ENCODE measurements at places on chromosomes 11 and 22.

DNA sequence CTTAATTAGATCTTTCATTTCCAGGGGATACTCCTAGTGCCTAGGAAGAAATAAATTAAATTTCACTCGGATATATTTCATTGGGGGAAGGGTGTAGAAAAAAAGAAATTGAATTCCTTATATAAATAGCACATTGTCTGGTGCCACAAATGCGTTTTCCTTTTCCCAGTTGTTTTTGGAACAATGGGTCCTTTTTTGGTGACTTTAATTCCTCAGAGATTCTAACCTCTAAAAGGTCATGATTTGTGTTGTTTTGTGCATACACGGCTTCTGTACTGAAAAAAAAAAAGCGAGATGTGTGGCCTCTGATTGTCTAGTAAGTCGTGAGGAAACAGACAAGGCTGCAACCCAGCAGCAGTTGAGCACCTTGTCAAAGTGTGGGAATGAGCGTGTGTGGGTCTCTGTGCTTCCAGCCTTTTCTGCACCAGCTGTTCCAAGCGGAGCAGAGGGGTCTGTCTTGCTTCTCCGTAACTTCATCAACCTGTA lies 64.5 kb upstream of the CRTAM start:
- DNase-seq, result no peak

DNA sequence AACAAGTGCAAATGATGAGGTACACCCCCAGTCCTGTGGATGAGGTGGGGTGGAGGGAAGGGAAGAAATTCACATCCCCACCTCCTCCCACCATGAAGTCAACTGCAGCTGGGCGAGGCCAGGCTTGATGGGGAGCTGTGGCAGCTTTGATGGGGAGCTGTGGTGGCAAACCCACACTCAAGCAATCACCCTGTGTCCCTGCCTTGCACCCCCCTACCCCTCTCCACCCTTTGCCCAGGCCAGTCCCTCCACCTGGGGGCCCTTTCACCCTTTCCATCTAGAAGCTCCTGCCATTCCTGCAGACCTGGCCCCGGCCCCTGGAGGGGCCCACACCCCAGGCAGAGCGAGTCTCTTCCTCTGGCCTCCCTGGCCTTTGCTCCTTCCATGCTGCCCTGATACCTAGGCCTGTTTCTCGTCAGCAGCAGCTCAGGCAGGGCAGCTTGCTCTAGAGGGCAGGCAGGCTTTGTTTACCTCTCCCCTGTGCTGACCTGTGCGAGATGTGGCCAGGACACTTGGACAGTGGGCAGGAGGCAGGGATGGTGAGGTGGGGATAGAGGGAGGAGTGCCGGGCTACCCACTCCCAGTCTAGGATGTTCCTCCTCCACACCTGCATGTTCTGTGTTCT lies 4.5 kb upstream of the FGF3 start:
- no peak for DNase-seq

- no peak for DNase-seq
Observed at GRCh38 chr22:43853328-43853931, 8.9 kb downstream of the SULT4A1 start.

- no peak for DNase-seq
Observed at GRCh38 chr11:131662993-131663392, 292.6 kb downstream of the NTM start.

DNA sequence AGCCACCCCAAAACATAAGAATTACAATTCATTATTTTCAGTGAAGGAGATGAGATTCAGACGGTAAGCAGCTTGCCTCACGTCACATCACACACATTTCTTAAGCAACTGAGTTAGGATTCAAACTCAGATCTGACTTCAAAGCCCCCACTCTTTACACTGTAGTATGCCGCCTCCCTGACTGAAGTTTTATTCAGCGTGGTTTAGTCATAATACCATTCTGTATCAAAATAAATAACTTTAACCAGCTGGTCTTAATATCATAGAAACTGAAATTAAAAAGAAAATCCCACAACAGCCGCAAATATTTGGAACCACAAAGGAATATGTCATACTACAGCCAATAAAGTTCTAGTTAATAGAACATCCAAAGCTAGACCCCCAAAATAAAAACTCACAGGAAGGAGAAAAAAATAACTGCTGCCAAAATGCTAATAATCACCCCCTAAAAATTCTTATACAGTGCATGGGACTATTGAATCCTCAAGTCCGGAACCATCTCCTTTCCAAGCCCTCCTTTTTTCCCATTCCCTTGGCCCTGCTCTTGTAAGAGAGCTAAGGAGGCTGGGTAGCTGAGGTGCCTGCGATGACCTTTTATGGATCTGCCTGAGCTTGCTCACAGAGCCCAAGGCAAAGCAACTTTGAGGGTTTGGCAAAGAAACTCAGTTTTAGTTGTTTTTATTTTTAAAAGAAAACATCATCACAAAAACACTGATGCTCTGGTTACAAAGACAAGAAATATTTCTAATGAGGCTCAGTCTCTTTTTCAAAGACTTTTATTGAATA lies 334.5 kb downstream of the TTC28 start:
- DNase-seq, result no peak

GRCh38 chr11:78127403-78127802 lies 12.0 kb downstream of the ALG8 start:
- DNase-seq, result no peak

GRCh38 chr11:117914991-117915618 lies 14.1 kb downstream of the TMPRSS13 start:
- DNase-seq, result no peak

DNA sequence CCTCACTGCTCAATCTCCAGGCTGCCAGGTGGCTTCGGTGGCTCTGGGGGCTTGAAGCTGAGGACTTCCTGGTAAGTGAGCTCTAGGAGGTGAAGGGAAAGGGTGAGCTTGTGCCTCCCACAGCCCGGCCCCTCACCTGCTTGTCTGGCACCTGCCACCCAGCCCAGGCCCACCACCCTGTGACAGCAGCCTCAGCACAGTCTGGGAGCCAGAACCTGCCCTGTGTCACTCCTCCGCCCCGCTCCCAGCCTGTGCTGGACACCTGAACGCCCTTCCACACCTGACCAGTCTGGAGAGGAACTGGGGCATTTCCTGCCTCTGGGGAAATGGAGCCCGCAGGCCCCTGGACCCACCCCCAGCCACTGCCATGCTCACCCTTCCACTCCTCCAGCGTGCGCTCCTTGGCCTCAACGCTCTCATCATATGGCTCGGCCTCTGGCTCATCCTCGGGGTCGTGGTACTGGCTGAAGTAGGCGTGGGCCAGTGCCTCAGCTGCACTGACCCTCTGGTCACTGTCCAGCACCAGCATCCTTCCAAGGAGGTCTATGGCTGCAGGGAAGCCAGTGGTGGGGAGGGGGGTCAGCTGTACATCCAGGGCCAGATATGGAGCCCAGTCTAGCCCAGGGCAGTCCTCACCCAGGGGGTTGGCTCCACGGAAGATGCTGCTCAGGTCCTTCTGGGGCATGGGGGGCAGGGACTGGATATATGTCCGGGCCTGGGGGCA lies 3.6 kb upstream of the MAPK12 start:
- no peak for DNase-seq

GRCh38 chr22:39388261-39389011 lies 11.1 kb upstream of the TAB1 start:
- DNase-seq, result peak; percentile 77

- no peak for DNase-seq
Observed at GRCh38 chr11:69355959-69356702, 62.2 kb downstream of the MYEOV start.

Measured in right kidney (tissue), 9 donors.